Activated T-helper 1 cell treated with anti-CD3 and anti-CD28 coated beads, Interleukin-12 subunit alpha, Interleukin-12 subunit beta, Interleukin-2, Interleukin-4 antibody, amounts not matched to agents 30 ng/mL and 10 ng/mL and 1 ng/mL, durations not matched to agents 14 hours and 24 hours and 36 hours (primary cell): ENCODE measurements at places on chromosomes 16 and 17.

DNA sequence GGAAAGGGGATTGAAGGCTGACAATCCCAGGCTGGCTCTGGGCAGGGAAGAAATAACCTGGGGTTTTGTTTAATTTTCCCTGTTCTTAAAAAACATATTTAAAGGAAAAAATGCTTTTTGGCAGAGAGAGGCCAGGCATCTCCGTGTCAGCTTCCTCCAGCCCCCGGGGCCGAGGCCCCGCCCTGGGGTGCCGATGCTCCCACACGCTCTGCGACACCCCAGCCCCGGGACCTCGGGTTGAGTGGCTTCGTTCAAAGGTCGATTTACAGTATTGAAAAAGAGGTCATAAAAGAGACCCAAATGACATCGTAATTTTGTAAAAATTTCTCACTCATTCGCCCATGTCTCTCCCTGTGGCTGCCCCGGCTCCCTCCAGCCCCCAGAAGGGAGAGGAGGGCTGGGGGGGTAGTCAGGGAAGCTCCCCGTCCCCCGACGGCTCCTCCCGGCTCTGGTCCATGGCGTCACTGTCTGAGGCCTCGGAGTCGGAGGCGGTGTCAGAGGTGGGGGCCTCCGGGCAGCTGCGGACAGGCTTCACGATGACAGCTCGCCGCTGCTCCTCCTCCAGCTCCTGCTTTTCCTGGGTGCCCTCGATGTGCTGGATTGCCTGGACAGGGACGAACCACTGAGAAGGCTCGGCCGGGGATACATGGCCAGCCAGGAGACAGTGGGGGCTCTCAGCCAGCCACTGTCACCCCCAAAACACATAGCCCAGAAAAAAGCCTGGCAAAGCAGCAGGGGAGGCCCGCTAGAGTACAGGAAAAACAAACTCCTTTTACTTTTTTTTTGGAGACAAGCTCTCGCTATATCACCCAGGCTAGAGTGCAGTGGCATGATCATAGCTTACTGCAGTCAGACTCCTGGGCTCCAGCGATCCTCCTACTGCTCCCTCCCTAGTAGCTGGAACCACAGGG is 14.9 kb downstream of the TFAP4 start:
- no peak for DNase-seq

DNA sequence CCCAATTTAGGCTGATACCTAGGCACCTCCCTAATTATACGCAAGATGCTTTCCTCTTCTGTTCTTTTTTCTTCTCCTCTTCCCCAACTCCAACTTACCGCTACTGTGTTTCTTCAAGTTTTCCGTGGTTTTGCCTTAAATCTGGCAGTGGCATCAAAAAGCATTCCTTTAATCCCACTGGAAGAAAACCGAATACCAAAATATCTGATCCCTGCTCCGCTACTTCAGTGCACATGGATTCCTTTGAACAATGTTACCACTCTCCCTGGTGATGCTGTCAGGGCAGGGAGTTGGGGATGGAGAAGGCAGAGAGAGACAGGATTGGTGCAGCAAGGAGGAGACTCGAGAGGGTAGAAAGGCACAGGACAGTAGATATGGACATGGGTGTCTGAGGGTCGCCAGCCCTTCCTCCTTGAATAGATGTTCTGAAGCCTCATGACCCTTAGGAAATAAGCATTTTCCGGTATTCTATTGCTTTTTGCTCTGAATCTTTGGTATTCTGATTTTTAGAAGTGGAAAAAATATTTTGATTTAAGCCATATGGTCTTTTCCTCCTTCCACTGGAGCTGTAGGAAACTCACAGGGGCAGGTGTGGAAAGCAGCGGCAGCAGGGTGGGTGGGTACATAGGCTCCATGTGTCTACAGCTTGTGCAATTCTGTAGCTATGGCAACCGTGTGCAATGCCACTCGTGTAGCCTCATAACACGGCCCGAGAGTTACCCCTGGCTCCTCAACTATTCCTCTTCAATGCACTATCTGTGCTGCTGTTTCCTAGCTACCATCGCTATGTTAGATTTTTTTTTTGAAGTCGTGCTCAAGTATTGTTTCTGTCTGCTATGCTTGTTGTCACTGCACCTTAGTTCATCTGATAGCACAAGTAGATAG is 32.3 kb upstream of the TANC2 start:
- no peak for DNase-seq

- DNase-seq, result no peak
Measured at GRCh38 chr16:18950469-18951185, 24.4 kb upstream of the SMG1 start.

GRCh38 chr17:27428781-27429505 is 27.3 kb upstream of the KSR1 start:
- no peak for DNase-seq

DNA sequence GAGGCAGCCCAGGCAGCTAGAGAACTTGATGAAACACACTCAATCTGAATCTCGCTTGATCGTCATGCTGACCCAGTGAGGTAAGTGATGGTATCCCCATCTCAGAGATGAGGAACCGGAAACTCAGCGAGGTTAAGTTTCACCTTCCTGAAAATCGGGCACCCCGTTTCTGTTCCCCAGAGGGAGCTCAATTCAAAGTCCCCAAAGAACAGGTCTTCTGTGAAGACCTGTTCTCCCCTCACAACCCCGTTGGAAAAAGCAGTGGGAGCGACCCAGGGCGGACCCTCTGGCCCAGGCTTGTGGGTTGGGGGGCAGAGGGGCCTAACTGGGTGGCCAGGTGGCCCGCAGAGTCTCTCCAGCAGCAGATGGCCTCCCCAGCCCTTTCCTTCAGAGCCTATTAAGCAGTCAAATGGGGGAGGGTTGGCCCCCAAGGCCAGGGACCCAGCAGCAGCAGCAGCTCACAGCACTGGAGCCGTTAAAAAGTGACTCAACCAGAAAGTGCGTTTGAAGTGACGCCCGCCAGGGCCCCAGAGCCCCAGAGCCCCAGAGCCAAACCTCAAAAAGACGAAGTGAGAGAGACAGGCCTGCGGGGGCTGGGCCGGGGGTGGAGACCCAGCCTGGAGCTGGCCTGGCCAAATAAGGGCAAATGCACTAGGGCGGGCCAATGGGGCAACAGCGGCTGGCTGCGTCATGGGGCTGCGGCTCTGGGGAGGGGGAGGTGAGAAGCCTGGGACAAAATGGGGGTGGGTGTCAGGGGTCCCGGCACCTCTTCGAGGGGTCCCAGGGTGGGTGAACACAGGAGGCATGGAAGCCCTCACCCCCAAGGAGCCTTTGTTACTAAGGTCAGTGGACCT is 9.2 kb upstream of the TSPOAP1 start:
- peak; percentile 92 for DNase-seq
